ENCODE measurements at places on chromosomes 1 and 21.

DNA sequence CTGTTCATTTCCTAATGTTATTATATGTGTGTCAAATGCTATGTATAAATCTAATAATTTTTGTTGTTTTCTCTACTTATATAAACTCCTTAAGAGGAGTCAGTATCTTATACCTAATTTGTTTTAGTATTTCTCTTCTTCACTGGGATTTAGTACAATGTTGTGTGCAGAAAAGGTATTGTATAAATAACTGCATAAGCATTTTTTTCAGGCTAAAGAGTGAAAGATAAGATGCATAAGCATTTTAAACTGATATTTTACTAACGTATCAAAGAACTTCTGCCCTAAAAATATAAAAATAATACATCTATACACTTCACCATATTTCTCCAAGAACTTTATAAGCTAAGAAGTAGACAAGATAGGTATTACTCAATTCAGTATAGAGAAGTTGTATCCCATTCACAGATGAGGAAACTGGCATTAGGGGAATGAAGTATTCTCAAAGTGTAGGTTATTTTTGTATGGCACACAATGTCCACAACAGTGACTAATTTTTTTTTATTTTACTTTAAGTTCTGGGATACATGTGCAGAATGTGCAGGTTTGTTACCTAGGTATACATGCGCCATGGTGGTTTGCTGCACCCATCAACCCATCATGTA is 59.3 kb downstream of the NUP210L start:
- DNase-seq, result no peak

GRCh38 chr1:5960336-5960735 is 31.9 kb downstream of the NPHP4 start:
- no peak for DNase-seq

GRCh38 chr21:42855937-42856335 is 23.4 kb downstream of the WDR4 start:
- DNase-seq, result no peak

DNA sequence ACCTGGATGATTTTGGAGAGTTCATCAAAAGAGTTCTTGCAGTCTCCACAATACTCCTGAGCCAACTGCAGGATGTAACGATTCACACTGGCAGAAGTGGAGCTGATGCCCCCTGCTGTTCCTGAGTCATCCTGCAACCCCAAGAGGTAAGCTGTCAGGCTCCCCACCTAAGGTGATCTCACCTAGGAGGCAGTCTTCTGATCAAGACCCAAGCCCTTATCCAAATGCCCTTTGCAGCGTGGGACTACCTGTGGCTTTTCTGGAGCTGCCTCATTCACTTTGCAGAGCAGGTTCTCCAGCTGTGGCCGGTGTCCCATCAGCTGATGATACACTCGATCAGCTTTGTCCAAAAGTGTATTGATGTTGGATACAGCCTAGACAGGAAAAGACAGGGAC is 96.4 kb downstream of the UBR4 start:
- DNase-seq, result peak; percentile 28

GRCh38 chr1:154406886-154407197 is 1.7 kb downstream of the IL6R start:
- DNase-seq, result no peak

All from SHP77 (cell line).